Germinal center (tissue), 1 donor: ENCODE measurements at places on chromosomes 12 and 14.

- no peak for DNase-seq
Observed at GRCh38 chr14:23175823-23176222, 7.6 kb downstream of the SLC7A8 start.

- DNase-seq = no peak
Observed at GRCh38 chr12:42961395-42961794, 371.8 kb upstream of the PRICKLE1 start.

- DNase-seq = no peak
Observed at GRCh38 chr14:90105756-90106155, 44.0 kb downstream of the KCNK13 start.

- DNase-seq = no peak
Observed at GRCh38 chr12:45093051-45093450, 42.2 kb upstream of the DBX2 start.

- DNase-seq = no peak
Observed at GRCh38 chr12:108116254-108116653, 12.8 kb upstream of the WSCD2 start.

GRCh38 chr14:68753690-68754089 is 39.2 kb downstream of the ZFP36L1 start:
- no peak for DNase-seq

- DNase-seq = no peak
Observed at GRCh38 chr14:89283327-89284060, 133.5 kb downstream of the FOXN3 start.

DNA sequence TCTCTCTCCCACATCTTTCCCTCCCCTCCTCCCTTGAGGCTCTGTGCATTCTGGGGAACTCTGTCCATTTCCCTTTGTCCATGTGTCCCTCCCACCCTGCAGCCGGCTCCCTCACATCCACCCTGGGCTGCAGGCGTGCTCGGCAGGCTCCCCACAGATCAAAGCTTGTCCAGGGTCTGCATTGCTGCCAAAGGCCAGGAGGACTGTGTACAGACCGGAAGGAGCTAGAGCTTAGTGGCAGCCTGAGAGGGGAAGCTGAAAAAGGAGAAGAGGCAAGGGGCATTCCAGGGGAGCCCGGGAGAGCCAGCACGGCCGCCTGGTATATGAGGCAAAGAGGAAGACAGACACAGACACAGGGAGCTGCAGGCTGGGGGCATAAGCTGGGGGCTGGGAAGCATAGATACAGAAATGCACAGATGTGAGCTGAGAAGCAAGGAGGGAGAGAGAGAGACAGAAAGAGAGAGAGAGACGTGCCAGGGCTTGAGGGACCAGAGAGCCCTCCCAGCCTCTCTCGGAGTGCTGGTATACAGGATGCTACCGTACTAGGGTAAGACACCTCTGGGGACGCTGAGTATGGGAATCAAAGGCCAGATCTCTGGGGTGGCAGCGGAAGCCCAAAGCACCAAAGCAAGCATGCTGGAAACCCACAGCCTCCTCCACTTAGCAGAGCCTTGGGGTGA is 3.3 kb downstream of the CD4 start:
- no peak for DNase-seq

DNA sequence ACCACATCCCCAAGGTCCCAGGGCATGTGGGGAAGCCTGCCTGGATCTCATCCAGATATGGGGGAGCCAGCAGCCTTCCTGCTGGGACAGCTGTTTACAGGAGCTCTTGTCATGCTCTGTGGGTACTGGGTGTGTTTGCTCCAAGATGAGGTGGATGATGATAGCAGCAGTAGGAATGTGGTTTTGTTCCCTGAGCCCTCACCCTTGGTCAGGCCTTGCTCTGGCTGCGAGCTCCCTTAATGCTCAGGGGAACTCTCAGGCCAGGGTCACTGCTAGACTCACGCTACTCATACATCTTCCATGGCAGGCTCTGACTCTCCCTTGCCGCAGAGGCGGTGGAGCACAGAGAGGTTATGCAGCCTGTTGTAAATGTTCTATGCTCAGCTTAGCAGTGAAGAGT is 990.3 kb downstream of the AACS start:
- no peak for DNase-seq

- no peak for DNase-seq
Observed at GRCh38 chr12:55906056-55906455, 21.6 kb downstream of the PYM1 start.

DNA sequence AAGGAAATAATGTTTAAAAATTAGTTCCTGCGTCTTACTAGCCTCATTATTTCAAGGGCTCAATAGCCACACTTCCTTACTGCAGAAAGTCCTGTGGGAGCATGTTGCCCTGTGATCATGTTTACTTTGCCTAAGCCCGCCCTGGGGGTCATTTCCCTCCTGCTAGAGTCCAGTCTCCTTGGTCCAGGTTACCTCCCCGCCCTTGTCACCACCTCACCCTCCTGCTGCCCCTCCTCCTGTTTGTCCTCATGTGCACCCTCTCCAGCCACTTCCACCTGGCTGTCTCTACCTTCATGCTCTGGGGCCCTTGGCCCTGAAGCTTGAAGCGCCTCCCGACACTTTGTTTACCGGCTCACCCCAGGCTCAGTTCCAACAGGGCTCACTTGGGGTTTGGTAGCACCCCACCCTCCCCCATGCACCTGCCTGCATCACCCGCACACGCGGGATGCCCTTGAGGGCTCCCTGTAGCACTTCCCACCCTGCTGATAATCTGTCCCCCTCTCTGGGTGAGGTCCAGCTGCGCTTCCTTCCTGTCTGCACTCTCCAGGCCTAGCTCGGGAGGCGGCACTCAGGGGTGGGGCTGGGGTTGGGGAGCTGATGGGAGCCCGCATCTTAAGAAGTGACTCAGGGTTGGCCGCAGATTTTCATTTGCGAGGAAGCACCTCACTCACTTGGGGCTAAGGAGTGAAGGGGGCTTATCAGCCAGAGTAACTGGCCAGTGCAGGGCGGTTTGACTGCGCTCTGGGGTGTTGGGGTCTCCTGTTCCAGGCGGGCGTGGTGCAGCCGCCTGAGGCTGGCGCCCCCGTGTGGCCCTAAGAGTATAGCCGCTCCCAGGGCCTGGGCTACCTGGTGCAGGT is 40.1 kb downstream of the SMIM41 start:
- DNase-seq = peak; percentile 81

GRCh38 chr12:130552483-130552996 is 163.6 kb downstream of the RIMBP2 start:
- no peak for DNase-seq

DNA sequence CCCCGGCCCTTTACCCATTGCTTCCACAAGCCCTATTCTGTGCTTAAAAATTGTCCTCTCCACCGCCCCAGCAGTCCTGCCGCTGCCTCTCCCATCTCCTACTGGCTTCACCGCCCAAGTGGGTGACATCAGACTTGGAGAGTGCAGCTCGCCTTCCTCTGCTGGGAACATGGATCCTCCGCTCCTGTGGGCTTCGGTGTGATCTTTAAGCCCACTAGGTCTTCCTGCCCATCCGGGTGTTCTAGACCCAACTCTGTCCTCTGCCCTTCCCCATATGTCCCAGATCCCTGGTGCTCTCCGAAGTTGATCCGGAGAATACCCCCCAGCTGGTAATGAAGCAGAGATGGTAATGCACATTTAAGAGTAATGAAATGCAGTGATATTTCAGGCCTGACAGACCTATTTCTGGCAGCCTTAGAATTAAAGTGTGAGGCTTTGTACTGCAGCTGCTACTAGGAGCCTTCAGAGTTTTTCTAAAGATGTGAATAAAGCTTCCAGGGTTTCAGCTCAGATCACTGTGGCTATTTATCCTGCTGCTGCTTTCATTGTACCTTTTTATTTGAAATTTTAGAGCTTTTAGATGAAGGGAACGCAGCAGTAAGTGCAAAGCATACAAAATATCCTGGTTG is 22.9 kb upstream of the CTDSP2 start:
- DNase-seq = no peak
